ENCODE measurements at places on chromosomes 4 and X. TPM values are rescaled to one million over a fixed set of nuclear protein-coding genes. Genes with fewer than 3 reads are reported as not detected.
A peak's percentile ranks its signal among the peaks of the same experiment; 100 is the strongest.

GRCh38 chrX:67731061-67731460 is 187.2 kb downstream of the AR start:
- no peak for DNase-seq

DNA sequence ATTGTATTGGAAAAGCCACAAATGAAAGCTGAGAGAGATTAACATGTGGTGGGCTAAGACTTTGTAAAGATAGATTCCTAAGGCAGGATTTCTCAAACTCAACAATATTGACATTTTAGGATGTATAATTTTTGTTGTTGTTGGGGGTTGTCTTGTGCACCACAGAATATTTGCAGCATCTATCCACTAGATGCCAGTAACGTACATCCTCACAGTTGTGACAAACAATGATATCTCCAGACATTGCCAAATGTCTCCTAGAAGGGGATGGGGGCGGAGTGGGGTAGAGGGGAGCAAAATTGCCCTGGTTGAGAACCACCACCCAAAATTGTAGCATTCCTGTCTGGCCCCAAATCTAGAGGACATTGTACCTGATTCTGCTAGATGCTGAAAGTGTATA is 14.7 kb upstream of the CBR4 start:
- DNase-seq = no peak

DNA sequence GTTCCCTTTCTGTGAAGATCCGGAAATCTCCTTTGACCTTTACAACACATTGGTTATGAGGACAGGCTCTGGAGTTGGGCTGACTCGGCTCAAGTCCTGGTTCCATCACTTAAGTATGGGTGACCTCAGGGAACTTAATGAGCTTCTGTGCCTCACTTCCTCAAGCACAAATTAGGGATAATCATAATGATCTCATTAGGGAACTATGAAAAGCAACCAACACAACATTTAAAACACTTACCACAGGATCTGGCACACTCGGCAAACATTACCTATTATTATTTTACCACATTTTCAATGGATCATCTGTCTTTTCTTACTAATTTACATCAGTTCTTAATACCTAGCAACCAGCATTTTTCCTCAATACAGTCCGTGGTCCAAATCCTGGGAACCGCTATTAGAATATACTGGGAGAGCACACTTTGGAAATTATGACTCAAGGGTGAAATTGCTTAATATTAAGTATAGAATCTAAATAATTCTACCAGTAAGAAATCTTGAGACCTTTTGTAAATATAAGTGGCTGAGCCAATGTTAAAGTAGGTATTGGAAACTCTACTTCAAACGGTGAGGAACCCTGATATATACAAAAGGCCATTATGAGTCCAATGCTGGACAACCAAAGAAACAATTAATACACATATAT is 19.6 kb downstream of the ADGRA3 start:
- no peak for DNase-seq

DNA sequence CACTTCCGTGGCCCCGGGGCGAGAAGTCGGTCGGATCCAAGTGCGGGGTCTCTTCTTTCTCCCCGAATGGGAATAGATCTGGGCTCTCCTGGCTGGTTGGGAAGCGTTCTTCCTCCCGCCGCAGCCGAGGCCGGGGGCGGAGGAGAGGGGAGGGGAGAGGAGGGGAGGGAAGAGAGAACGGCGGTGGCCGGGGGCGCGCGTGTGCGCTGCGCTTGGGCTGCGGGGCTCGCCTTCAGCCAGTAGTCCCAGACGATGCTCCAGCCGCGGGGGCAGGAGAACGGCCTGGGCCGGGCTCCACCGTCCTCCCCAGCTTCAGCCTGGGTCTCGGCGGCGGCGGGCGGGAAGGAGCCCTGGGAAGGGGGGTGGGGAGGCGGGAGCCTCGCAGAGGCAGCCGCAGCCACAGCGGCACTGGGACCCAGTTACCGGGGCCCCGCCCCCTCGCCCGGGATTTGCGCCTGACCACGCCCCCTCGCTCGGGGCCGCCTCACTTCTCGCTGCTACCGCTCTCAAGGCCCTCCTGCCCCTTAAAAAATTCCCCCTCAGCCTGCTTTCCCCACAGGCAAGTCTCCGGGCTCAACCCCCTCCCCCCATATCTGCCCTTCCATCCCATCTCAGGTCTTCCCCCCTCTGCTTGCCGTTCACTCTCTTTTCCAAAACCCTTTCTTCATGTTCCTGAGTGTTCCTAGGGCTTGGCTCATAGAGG is at the start of gene FGD1:
FGD1 (minus strand) TSS at position 421 of the 703 bp plus-strand sequence. CDS start 802 bp downstream, outside the sequence.
- peak; percentile 65 for DNase-seq

DNA sequence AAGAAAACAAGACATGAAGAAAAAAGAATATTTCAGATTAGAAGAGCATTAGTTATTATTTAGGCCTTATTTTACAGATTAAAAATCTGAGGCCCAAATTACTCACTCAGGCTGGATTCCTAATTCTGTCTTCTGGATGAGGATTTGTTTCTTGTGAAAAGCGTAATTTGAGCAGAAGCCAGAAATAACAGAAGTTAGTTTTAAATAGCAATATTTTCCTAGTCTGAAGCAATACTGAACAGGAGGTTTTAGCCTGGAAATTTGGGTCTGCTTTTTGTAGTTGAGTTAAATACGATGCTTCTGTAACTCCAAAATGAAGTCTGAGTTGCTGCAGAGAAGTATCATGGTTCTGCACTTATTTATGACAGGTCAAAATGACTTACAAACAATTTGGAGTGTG is 124.9 kb downstream of the RTL3 start:
- no peak for DNase-seq

SH3RF1 gene
- total RNA-seq = 0.39 TPM

KLF8 gene
- total RNA-seq = 4.9 TPM
